ENCODE measurements at places on chromosomes 6 and 20. TPM values are rescaled to one million over a fixed set of nuclear protein-coding genes. Genes with fewer than 3 reads are reported as not detected.
A peak's percentile ranks its signal among the peaks of the same experiment; 100 is the strongest.

DNA sequence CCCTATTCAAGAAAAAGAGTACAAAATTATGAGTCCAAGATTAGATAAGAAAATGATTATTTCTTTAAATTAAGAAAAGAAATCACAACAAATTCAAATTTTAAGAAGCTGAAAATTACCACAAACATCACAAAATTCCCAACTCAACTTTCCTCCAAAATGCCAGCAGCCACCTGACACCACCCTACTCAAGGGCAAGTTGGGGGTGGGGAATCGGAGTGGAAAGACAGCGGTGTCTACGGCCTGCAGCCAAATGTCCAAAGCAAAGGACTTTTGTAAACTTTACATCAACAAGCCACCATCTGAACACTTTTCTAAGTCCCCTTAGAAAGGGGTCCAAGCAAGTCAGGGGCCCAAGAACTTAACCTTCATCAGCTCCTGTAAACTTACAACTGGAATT is 1.6 kb upstream of the EYA2 start:
- no peak for DNase-seq

GRCh38 chr6:13766201-13766634 is 48.1 kb downstream of the MCUR1 start:
- no peak for DNase-seq

DNA sequence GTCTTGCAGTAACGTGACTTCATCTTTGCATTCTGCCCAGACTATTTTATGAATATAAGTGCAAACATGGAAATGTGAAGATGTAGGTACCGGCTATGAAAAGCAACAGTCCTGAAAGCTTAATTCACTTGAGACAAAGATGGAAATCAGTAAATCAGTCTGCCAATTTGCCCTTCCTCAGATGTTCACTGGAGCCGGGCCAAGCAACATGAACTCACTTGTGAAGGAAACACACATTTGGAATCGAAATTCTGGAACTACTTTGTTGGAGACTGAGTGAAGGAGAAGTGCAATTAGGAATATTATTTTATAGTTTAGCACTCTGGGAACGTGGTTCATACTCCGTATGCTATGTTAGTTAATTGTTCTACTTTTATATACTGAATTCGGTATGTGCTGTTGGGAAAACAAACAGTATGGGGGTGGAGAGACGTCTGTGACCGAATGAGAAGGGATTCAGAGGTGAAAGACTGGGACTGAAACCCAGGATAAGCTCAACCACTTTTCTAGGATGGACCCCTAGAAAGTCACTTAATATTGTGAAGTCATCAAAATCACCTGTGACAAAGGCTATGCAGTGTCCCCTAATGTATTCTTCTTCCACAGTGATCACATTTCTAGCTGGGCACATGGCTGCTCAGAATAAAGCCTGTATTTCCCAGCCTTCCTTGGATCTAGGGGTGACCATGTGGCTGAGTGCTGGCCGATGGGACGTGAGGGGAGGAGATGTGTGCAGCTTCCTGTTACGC is 95.5 kb downstream of the PREX1 start:
- DNase-seq, result no peak

- no peak for DNase-seq
Measured at GRCh38 chr6:14742171-14742570, 503.7 kb upstream of the JARID2 start.

- peak; percentile 76 for DNase-seq
Measured at GRCh38 chr6:22147921-22148776, 148.7 kb downstream of the PRL start.

- DNase-seq, result no peak
Measured at GRCh38 chr6:133644892-133645619, 243.9 kb upstream of the TCF21 start.

DNA sequence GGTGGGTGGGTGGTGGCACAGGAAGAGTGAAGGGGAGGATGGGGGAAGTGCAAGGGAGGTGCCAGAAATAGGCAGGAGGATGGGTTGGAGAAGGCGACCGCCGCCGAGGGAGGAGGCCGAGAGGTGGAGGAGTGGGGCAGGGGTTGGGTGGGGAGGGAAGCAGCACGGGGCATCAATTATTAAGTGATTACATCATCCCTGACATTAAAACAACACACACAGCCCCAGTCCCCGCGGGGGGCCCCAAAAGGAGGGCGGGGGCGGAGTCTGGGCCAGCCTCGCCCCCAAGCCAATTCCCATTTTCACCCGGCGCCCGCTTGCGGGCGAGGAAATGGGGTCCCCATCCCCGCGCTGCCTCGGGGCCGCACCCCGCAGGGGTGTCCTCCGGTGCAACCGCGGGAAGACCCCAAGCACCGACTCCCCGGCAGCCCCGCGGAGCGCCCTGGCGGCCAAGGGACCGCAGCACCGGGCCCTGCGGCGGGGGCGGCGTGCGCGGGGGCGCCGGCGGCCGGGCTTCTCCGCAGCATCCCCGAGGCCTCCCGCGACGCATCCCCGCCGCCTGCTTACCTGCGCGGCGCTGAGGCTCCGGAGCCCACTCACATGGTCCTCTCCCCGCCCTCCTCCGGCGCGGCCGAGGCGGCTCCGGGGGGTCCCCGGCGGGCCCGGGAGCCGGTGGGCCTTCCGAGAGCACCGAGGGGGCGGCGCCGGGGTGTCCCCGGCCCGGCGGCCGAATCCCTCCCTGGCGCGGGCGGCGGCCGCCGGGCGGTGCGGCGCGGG is 663 bp downstream of the FYN start:
- no peak for DNase-seq

The THBS2 gene
- total RNA-seq, result 99.4 TPM

The CST4 gene
- total RNA-seq, result not detected

The SENP6 gene
- total RNA-seq, result 120 TPM

All from spinal cord (tissue), 10 donors.